Pulmonary artery endothelial cell (primary cell): ENCODE measurements at places on chromosomes 5 and 9.

DNA sequence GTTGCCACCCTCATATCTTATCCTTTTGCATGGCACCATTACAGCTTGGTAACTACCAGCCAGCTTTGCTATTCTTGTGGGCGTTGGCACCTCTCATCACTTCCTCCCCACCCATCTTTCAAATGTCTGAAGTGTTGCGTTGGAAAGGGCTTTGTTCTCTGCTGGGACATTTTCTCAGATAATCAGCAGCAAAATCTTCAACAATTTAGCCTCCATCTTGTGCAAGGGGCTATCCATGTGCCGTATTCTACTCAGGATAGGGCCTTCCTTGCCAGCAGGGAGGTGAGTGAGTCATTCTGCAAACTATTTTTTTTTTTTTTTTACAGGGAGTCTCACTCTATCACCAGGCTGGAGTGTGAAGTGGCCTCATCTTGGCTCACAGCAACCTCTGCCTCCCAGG is 62.1 kb upstream of the NUDT12 start:
- no peak for DNase-seq

DNA sequence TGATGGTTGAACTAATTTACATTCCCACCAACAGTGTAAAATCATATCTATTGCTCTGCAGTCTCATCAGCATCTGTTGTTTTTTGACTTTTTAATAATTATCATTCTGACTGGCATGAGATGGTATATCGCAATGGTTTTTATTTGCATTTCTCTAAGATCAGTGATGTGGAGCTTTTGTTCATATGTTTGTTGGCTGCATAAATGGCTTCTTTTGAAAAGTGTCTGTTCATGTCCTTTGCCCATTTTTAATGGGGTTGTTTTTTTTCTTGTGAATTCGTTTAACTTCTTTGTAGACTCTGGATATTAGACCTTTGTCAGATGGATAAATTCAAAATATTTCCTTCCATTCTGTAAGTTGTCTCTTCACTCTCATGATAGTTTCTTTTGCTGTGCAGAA is 115.2 kb upstream of the CDH12 start:
- no peak for DNase-seq

DNA sequence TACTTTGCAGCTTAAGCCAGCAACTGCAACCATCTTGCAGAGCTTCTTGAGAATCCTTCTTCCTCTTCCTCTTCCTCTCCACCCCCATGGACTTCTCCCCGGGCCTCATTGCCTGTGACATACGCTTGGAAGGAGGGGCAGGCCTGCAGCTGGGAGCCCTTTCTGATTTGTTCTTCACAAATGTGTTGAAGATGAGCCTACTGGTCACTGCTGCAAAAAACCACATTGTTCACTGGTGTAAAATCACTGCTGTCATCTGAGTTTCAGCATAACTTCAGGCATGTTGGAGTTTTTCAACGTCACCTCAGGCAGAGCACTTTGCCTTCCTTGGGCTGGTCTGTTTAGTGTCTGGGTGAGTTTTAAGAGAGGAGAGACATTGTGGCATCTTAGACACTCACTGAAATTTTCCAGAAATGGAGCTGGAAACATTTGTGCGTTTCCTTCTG is 7.9 kb downstream of the TJP2 start:
- no peak for DNase-seq

DNA sequence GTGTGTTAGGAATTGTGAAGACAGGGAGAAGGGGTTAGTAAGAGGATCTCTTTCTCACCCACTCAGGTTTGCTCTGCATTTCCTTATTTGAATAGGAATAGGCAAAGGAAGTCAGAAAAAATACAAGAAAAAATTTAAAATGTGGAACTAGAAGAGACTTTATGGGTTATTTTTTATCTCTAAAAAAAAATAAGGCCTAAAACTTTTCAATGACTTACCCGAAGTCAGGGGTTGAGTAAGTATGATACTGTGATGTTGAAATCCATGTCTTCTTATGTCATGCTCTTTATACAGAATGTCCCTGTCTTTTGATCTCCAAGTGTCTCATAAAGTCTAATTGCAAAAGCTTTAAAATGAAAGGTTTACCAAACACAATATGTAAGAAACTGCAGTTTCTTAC is 148.3 kb upstream of the PIK3R1 start:
- DNase-seq, result no peak

DNA sequence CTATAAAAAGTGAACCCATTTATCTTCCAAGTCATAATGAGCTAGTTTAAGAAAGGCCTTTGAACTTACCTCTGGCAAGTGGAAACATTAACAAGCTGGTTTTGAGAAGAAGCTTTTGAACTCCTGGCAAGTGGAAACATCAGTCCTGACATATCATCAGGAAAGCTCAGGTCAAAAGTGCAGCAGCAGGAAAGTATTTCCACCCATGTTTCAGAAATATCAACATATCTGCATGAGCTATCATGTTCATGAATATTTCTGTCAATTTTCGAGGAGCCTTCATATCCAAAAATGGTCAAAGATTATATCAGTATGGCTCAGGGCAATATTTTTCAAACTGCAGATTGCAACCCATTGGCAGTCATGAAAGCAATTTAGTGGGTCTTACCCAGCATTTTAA is 133.9 kb downstream of the PLK2 start:
- DNase-seq, result no peak

GRCh38 chr9:114471157-114471556 is 34.1 kb downstream of the WHRN start:
- no peak for DNase-seq

DNA sequence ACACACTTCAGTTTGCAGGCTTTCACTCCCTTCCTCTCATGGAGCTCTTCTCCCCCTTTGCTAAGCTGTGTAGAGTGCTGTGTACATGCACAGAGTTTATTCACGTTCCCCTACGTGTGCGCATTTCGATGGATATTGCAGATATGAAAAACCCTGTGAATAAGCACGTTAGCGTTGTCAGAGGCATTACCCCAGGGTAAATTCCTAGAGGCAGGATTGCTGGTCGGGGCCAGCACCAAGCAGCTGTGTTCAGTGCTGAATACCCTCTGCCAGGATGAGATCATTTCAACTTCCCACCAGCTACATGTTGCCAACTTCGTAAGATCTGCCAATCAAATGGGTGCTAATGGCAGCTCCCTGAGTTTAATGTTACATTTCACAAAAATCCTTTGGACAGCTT is 172.3 kb upstream of the PPP1R26 start:
- no peak for DNase-seq

- no peak for DNase-seq
Measured at GRCh38 chr5:13698885-13699284, 245.6 kb downstream of the DNAH5 start.

DNA sequence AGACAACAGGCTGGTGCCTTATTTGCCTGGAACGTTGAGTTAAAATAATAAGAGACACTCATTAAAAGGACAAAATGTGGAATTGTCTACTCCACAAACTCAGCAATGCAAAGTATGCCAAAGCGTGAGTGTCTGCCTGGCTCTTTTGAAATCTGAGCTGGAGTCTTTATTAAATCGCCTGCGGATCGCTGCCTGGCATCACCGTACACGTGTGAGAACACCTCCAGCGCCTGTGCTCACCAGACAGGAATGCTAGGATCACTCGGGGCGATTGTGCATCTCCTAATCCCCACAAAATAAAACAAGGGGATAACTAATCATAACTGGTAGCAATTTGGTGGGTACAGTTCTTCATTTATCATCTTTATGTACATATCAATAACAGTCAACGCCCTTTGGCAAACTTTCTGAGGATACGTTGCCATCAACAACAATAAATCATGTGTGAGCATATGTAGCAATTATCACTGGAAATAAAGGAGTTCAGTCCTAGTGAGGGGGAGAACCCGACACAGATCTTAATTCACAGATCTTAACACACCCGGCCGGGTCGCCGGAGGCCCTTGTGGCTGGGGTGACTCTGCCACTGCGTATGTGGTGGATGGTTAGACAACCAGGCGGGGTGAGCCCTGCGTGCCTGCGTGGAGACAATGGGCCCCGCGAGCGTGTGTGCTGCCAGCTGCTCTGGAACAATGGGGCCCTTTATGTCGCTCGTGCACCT is 284.9 kb upstream of the IRX1 start:
- DNase-seq, result no peak

- DNase-seq, result no peak
Measured at GRCh38 chr5:137828180-137828579, 39.5 kb upstream of the MYOT start.

- no peak for DNase-seq
Measured at GRCh38 chr9:134725605-134725940, 84.0 kb downstream of the COL5A1 start.

GRCh38 chr9:25716220-25716872 is 38.1 kb upstream of the TUSC1 start:
- no peak for DNase-seq

DNA sequence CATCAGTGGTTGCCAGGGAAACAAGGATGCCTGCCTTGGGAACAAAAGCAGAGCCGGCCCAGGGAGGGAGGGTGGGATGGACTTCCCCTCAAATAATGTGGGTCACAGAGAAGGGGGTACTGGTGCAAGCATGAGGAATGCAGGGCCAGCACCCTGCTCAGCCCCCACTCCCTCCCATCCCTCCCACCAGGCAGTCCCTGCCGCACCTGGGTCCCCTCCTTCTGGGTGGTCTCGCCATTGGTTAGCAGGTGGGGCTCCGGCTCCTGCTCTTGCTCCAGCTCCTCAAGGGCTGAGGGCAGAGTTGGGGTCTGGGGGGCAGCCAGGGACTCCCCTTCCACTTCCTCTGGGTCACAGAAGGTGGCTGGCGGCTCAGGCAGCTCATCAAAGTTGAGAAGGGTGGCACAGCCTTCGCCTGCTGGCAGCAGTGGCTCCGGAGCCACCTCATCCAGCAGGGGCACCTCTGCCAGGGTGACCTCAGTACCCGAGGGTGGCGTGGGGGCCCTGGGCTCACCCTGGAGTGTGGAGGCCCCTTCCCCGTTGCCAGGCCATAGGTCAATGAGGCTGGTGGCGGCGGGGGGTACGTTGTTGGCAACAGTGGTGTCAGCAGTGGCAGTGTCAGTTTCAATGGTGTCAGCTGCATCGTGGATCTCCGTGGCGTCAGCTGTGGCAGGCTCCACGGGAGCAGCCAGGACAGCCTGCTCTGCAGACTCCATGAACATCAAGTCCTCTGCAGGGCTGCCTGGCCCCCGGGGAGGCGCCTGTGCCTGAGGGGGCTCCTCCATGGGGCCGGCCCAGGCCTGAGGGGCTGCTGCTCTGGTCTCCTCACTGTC is 11.5 kb downstream of the PRR7 start:
- DNase-seq, result no peak

GRCh38 chr5:168273056-168273980 is 18.1 kb upstream of the WWC1 start:
- DNase-seq, result no peak

- DNase-seq, result no peak
Measured at GRCh38 chr5:6573651-6574101, 59.2 kb downstream of the NSUN2 start.

GRCh38 chr9:82126256-82126655 is 137.7 kb downstream of the SPATA31D1 start:
- no peak for DNase-seq

- no peak for DNase-seq
Measured at GRCh38 chr9:119304555-119304954, 64.7 kb downstream of the BRINP1 start.

- DNase-seq, result no peak
Measured at GRCh38 chr5:16108418-16108817, 71.2 kb downstream of the MARCHF11 start.

- DNase-seq, result peak; percentile 3
Measured at GRCh38 chr5:82793808-82794419, 283.3 kb downstream of the TMEM167A start.

- DNase-seq, result no peak
Measured at GRCh38 chr5:78492224-78492623, 131.8 kb downstream of the SCAMP1 start.

DNA sequence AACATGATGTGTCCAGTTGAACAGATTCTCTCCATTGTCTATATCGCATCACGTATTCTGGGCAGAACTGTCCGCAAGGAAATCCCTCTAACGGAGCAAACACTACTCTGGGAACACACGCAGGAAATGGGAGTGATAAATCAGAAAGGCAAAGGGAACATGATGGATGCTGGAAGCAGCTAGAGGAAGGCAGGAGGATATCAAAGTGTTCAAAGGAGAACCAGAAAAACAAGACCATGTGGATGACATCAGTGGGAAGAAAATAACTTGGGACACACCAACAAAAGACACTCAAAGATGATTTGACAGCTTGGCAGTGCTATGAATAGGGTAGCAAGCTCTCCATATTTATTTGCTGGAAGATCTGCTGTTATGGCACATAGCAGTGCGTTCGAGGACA is 142.9 kb downstream of the PLK2 start:
- DNase-seq, result no peak

DNA sequence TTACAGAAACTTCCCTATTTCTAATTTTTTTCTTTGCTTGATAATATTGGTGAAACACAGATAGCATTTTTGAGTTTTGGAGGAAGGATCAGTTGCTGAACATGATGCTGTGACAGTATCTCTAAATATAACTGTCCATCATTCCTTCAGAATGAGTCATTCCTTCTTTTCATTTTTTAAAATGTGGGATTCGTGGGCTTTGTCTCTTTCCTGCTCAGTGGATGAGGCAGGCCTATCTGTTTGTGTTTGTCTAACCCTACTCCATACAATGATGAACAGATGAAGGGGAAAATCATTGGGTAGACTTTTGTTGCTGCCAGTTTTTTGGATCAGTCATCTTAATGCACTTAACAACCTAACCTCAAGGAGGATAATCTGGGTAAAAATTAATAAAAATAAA is 15.7 kb upstream of the OR13C8 start:
- no peak for DNase-seq

DNA sequence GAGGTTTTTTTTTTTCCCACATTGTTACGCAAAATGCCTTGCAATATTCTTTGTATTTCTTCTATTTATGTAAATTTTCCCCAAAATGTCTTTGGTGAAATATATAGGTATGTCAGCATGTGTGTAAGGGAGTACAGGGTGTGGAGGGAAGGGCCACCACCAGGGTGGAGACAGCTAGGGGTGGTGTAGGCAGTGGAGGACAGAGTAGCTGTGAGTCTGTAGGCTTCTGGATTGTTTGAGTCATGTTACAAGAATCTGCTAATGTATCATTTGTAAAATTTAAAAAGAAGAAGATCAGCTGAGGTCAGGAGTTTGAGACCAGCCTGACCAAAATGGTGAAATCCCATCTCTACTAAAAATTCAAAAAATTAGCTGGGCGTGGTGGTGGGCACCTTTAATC is 175.5 kb downstream of the NXNL2 start:
- no peak for DNase-seq

GRCh38 chr9:93859431-93860215 is 95.5 kb downstream of the BARX1 start:
- DNase-seq, result no peak

DNA sequence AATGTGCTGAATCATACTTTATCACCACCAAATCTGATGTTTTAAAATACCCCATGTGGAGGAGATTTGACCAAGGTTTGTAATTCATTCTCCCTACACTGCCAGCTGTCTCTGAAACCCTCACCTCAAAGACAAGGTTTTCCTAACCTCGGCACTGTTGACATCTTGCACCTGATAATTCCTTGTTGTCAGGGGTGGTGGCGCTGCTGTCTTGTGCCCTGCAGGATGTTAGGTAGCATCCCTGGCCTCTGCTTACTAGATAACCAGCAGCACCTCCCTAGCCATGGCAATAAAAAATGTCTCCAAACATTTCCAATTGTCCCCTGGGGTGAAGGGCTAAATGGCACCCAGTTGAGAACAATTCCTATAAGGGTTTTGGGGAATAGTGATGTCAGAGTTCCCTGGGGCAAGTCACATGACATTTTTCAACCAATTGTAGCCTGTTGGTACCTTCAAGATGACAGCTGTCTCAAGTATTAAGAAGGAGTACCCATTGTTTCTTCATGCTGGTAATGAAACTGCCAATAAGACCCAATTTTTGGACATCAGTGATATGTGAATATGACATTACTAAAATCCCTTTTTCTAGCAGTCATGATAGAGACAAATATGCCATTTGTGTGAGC is 160.6 kb upstream of the PLCXD3 start:
- no peak for DNase-seq
